ENCODE measurements at places on chromosomes 3 and 15. TPM values are rescaled to one million over a fixed set of nuclear protein-coding genes. Genes with fewer than 3 reads are reported as not detected.

The GABRG3 gene
- total RNA-seq, result not detected

The ADGRG7 gene
- total RNA-seq, result not detected

The ERC2 gene
- 1.2 TPM for total RNA-seq

The CASR gene
- not detected for total RNA-seq

The LZTFL1 gene
- total RNA-seq, result 18.0 TPM
